IPS DF 6.9 (cell line): ENCODE measurements at places on chromosomes 11 and 22.

- H3K27me3 ChIP-seq, result no peaks in the 10 kb centered on the region
- H3K27ac ChIP-seq, result no peak overlapping the region
- H3K4me1 ChIP-seq, result 0 out of 2 replicates have a peak, but pooled peaks cover 2% of the 10 kb centered on the region
These were observed 46.9 kb downstream of the SMIM38 start for GRCh38 chr11:69202511-69203221.

GRCh38 chr11:131866535-131867400 is 496.4 kb downstream of the NTM start:
- no peaks in the 10 kb centered on the region for H3K36me3 ChIP-seq
- H3K27ac ChIP-seq, result no peak overlapping the region
- DNase-seq, result no peak

DNA sequence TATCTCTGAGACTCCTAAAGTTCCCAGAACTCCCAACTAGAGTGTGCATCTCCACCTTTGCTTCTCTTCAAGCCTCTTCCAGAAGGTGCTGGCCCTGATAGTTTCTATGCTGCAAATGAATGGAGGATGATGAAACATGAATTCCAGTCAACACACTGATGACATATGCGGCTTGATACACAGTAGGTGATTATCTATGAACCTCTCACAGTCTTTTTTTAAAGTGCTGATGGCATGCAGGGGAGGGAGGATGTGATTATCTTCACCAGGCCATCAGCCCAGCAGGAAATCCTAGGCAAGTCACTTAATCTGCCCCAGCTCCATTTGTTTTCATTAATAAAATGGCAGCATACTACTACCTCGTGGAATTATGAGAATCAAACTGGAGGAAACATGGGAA is 548.5 kb downstream of the SOX6 start:
- H3K4me1 ChIP-seq, result no peaks in the 10 kb centered on the region
- no peak overlapping the region for H3K4me3 ChIP-seq
- DNase-seq, result no peak
- no peak overlapping the region for H3K27ac ChIP-seq
- no peaks in the 10 kb centered on the region for H3K36me3 ChIP-seq

DNA sequence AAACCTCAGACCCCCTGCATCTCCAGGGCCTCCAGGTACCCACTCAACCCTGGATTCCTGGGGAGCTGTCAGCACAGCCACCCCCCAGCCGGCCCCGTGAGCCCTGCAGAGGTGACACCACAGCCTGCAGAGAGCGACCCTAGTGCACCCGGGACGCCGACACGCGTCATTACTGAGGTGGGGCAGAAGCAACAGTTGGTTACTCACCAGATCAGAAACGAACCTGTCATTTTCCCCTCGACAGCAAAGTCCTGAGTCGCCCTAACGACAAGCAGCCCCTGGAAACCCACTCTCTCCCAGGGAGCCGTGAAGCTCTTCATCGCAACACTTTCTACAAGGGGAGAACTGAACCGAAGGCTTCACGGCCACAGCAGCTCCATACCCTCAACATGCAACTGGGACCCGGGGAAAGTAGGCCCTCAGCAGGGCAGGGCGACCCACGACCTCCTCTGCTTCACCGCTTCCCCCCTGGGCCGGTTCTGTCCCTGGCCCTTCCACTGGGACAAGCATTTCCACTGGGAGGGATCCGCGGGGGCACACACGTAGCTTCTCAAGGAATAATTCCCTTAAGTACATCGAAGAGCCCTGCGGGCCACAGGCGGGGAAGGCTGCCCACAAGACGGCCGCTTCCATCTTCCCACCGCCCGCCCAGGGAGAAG is 1.6 kb downstream of the BRD1 start:
- DNase-seq, result no peak
- H3K27me3 ChIP-seq, result no peaks in the 10 kb centered on the region
- peaks cover 4% of the 10 kb centered on the region; the same call in 1 of the 2 replicates for H3K4me1 ChIP-seq
- H3K27ac ChIP-seq, result no peak overlapping the region

DNA sequence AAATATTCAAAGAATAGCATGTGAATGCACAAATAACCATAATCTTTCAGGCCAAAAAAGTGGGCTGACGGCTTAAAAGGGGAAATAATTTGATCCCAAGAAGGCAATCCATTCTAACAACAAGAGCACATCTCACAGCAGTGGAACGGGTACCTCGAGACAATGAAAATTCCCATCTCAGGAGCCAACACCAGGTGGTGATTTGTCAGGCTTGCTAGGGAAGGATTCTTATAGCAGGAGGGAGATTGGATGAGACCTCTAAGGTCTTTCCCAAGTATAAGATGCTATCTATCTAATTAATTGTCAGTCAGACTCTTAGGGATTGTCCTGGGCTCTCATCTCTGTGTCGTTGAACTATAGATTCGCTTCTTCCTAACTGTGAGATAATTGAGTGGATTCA is 284.0 kb downstream of the ETS1 start:
- no peaks in the 10 kb centered on the region for H3K36me3 ChIP-seq
- no peak for DNase-seq
- H3K4me3 ChIP-seq, result no peak overlapping the region
- no peaks in the 10 kb centered on the region for H3K27me3 ChIP-seq
- H3K27ac ChIP-seq, result no peak overlapping the region

DNA sequence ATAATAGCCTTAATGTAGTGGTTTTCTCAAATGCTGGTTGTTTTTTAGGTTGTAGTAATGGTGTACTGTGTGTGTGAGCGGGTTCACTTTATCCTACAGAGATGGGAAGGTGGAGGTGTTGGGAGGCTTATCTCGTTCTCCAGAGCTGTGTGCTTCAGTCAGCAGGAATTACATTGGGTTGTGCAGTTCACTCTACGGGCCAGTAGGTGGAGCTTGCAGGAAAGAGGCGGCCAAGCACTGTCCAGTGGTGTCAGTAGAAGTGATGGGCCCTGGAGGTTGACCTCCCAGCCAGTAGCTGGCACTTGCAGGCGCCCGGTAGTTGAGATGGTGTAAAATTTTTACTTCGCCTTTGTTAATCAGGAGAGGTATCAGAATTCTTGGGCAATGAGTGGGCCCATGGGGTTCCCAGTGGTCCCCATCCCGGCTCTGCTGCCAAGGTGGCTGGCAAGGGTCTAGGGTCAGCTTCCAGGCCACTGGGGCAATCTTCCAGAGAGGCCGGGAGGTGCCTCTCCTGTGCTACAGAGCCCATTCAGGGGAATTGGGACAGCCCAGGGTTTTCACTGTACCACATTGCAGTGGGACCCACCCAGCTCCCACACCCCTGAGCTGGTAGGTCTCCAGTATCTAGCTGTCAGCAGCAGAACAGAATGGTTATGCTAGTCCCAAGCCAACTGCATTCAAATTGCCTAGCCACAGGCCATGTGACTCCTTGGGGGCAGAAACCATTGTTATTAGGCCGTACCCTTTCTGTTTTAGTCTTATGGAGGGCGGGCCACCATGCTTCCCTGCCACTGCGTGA is 43.9 kb downstream of the BIRC2 start:
- no peaks in the 10 kb centered on the region for H3K27me3 ChIP-seq
- no peak overlapping the region for H3K4me3 ChIP-seq
- peak; percentile 39 for DNase-seq
- H3K4me1 ChIP-seq, result no peaks in the 10 kb centered on the region

- no peaks in the 10 kb centered on the region for H3K27me3 ChIP-seq
- peak; percentile 22 for DNase-seq
These were observed 8.0 kb upstream of the HTATIP2 start for GRCh38 chr11:20355221-20356219.

- H3K36me3 ChIP-seq, result no peaks in the 10 kb centered on the region
- no peak overlapping the region for H3K27ac ChIP-seq
- H3K27me3 ChIP-seq, result no peaks in the 10 kb centered on the region
- no peaks in the 10 kb centered on the region for H3K4me1 ChIP-seq
- H3K4me3 ChIP-seq, result no peak overlapping the region
- no peak for DNase-seq
These were observed 90.4 kb upstream of the PARVA start for GRCh38 chr11:12287009-12287373.

- no peaks in the 10 kb centered on the region for H3K27me3 ChIP-seq
- H3K4me1 ChIP-seq, result 0 out of 2 replicates have a peak, but pooled peaks cover 4% of the 10 kb centered on the region
- no peak overlapping the region for H3K27ac ChIP-seq
- DNase-seq, result no peak
These were observed 6.7 kb downstream of the ZC3H7B start for GRCh38 chr22:41308054-41308453.

DNA sequence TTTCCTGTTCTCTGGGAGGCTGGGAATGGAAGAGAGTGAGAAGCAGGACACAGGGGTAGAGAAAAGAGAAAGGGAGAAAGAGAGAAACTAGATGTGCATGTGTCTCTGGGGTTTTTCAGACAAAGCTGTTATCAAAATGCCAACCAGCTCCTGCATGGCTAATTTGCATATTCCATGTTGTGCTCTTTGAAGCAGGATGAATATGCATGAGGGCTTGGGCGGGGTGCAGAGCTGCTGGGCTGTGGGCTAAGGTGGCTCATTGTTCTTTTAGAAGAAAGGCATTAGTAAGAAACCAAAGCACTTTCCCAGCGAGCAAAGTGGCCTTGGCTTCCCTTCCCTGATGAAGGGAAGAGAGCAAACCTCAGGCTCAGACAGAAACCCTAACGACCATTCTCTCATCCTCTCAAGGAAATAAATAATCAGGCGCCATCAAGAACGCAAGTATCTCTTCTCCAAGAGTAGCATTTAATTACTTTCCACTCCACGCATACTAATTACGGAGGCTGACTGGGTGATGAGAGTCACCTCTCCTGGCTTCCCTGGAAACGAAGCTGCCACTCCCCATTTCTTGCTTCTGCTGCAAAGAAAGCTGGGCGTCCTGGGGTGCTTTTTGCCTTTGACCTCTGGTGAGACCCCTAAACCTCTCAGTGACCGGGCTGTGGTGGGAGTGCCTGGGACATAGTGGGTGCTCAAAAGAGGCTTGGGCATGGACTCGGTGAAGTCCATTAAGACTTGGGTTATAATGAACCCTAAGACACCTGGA is 54.2 kb downstream of the FEZ1 start:
- H3K36me3 ChIP-seq, result no peaks in the 10 kb centered on the region
- DNase-seq, result no peak
- no peak overlapping the region for H3K4me3 ChIP-seq
- H3K4me1 ChIP-seq, result peaks cover 5% of the 10 kb centered on the region
- no peaks in the 10 kb centered on the region for H3K27me3 ChIP-seq

DNA sequence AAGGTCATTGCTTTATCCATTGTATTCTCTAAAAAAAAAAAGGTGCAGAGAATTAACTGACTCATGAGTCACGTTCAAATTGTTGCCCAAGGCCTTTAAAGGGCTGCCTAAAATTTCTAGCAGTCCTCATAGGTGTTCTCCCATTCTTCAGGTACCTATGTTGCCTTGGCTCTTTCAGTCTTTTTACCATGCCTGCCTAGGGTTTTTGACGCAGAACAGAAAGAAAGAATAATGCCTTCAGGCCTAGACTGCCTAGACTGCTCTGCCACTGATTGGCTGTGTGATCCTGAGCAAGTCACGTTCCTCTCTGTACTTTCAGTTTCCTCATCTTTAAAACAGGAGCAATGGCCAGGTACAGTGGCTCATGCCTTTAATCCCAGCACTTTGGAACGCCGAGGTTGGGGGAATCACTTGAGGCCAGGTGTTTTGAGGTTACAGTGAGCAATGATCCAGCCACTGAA is 21.5 kb downstream of the CTSC start:
- H3K27me3 ChIP-seq, result no peaks in the 10 kb centered on the region
- no peak overlapping the region for H3K27ac ChIP-seq
- DNase-seq, result no peak
